Adrenal gland (tissue), 19 donors: ENCODE measurements at places on chromosomes 7 and 10. TPM values are rescaled to one million over a fixed set of nuclear protein-coding genes. Genes with fewer than 3 reads are reported as not detected.

DNA sequence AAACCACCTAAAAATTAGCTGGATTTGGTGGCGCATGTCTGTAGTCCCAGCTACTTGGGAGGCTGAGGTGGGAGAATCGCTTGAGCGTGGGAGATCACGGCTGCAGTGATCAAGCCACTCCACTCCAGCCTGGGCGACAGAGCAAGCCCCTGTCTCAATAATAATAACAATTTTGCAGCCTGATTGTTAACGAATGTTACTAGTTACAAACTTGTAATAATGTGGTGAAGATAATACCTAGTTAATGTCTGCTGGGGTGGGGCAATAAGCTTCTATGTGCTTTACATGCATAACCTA, 1.2 kb upstream of the ATAD1 start:
- peaks cover 30% of the 10 kb centered on the region for H3K4me1 ChIP-seq
- no peak overlapping the region for H3K4me3 ChIP-seq
- no peak for DNase-seq
- H3K27ac ChIP-seq: no peak overlapping the region
- H3K36me3 ChIP-seq: no peaks in the 10 kb centered on the region

GRCh38 chr10:93807371-93807770, 49.6 kb downstream of the LGI1 start:
- H3K36me3 ChIP-seq: no peaks in the 10 kb centered on the region
- DNase-seq: no peak
- H3K27ac ChIP-seq: no peak overlapping the region
- no peaks in the 10 kb centered on the region for H3K4me1 ChIP-seq

Gene ANKRD61
- total RNA-seq: 0.52 TPM

Gene POM121
- 42.8 TPM for total RNA-seq

DNA sequence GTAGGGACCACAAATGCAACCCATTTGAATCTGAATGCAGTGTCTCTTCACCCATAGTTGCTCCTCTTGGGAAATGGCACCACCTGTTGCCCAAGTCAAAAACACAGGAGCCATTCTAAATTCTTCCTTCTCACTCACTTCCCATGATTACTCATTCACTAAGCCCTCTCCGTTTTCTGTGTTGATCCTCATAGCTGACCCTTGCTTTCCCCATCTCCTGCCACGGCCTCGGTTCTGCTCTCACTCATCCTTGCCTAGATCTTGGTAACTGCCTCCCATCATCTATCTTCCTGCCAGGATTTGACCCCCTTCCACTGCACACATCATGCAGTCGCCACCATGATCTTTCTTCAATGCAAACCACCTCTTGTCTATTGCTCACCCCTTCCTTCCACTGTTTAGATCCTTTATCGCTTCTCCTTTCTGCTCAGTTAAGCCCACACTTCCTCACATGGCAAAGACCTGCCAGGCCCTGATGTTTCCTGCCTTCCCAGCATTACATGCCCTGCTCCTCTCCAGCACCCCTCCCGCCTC, 19.0 kb upstream of the CPN1 start:
- no peaks in the 10 kb centered on the region for H3K36me3 ChIP-seq
- no peak overlapping the region for H3K27ac ChIP-seq
- no peak overlapping the region for H3K4me3 ChIP-seq

DNA sequence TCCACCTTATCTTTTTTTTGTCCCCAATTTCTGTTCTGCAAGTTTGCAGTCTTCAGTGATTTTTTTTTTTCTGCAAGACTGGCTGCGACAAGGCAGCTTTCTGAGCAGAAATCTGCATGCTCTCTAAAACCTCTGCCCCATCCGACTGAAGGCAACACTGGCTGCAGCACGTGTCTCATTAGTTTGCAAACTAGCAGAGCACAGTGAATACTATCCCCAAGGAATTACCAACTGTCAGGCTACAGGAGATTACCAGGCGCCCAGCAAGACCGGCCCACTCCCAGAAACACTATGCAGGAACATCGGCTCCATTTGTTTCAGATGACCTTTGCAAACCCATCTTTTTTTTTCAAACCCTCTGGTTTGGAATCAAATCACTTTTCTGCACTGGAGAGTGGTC, 538.8 kb downstream of the SORCS1 start:
- H3K4me3 ChIP-seq: no peak overlapping the region
- no peak overlapping the region for H3K27ac ChIP-seq
- H3K36me3 ChIP-seq: no peaks in the 10 kb centered on the region
- H3K4me1 ChIP-seq: no peaks in the 10 kb centered on the region
- no peaks in the 10 kb centered on the region for H3K27me3 ChIP-seq

- H3K27me3 ChIP-seq: peaks cover 66% of the 10 kb centered on the region
- H3K27ac ChIP-seq: no peak overlapping the region
- no peaks in the 10 kb centered on the region for H3K36me3 ChIP-seq
- H3K4me3 ChIP-seq: peak overlapping the region; percentile 56
- DNase-seq: peak; percentile 13
Observed at GRCh38 chr10:46555713-46556514, 544 bp downstream of the GPRIN2 start.

DNA sequence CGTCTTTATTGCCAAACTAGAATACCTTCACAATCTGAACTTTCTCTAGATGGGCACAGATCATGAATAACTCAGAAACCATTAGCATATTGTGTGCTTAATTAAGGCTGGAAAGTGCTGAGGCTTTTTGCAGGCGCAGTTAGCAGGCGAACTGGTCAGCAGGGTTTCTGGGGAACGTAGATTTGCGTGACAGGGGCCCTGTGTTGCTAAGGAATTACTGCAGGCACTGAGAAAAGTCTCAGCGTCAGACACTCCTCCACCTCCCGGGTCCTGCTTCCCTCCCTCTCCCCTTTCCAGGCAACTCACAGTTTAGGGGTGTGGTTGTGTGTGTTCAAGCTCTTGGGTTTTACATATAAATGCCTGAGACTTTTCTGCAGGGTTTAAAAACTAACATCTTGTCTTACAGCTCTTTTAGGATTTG, 2.2 kb downstream of the MAP3K8 start:
- peaks cover 37% of the 10 kb centered on the region for H3K4me1 ChIP-seq
- peaks cover 25% of the 10 kb centered on the region for H3K36me3 ChIP-seq
- H3K27me3 ChIP-seq: no peaks in the 10 kb centered on the region
- no peak overlapping the region for H3K4me3 ChIP-seq
- peak; percentile 19 for DNase-seq

- H3K4me3 ChIP-seq: no peak overlapping the region
- H3K4me1 ChIP-seq: no peaks in the 10 kb centered on the region
- H3K36me3 ChIP-seq: no peaks in the 10 kb centered on the region
- H3K27me3 ChIP-seq: no peaks in the 10 kb centered on the region
- no peak for DNase-seq
Observed at GRCh38 chr10:131399981-131400380, 88.5 kb upstream of the TCERG1L start.
